ENCODE measurements at places on chromosomes 12 and 14. TPM values are rescaled to one million over a fixed set of nuclear protein-coding genes. Genes with fewer than 3 reads are reported as not detected.

The KLHDC1 gene
- polyA plus RNA-seq = 28.7 TPM

The C12orf54 gene
- polyA plus RNA-seq = not detected

The MAP3K9 gene
- polyA plus RNA-seq = 7.7 TPM

The GRIP1 gene
- polyA plus RNA-seq = 6.8 TPM

The DCN gene
- 5.3 TPM for polyA plus RNA-seq

The OXA1L gene
- 55.5 TPM for polyA plus RNA-seq

The RNASE3 gene
- polyA plus RNA-seq = 2.3 TPM

The PRICKLE1 gene
- polyA plus RNA-seq = 7.6 TPM

The RAP1B gene
- polyA plus RNA-seq = 185 TPM

The IL31 gene
- polyA plus RNA-seq = not detected

The HSPA2 gene
- 0.35 TPM for polyA plus RNA-seq

The GPD1 gene
- 3.1 TPM for polyA plus RNA-seq

The EML5 gene
- polyA plus RNA-seq = 1.4 TPM

The CLEC14A gene
- 1.1 TPM for polyA plus RNA-seq

The P2RX2 gene
- polyA plus RNA-seq = not detected

The GPR132 gene
- 0.20 TPM for polyA plus RNA-seq

The C12orf42 gene
- polyA plus RNA-seq = 0.34 TPM

The ADAMTS20 gene
- polyA plus RNA-seq = not detected

The FAM90A1 gene
- polyA plus RNA-seq = not detected

The OTOGL gene
- 0.07 TPM for polyA plus RNA-seq

The PZP gene
- 3.2 TPM for polyA plus RNA-seq

The MAGOHB gene
- 67.0 TPM for polyA plus RNA-seq

The WSCD2 gene
- polyA plus RNA-seq = 6.9 TPM

The AICDA gene
- polyA plus RNA-seq = not detected

The ZDHHC22 gene
- 3.5 TPM for polyA plus RNA-seq

The GLIPR1L1 gene
- polyA plus RNA-seq = 4.4 TPM

The NFYB gene
- 24.0 TPM for polyA plus RNA-seq

The NPFF gene
- polyA plus RNA-seq = not detected

The TOMM20L gene
- not detected for polyA plus RNA-seq

The BEGAIN gene
- 0.74 TPM for polyA plus RNA-seq

The SOAT2 gene
- not detected for polyA plus RNA-seq

Data from Purkinje cell (primary cell).